ENCODE measurements at places on chromosomes 12 and 14. TPM values are rescaled to one million over a fixed set of nuclear protein-coding genes. Genes with fewer than 3 reads are reported as not detected.

The CLEC14A gene
- not detected for total RNA-seq

The WNT1 gene
- total RNA-seq, result not detected

The NANOG gene
- total RNA-seq, result 0.32 TPM

The HIGD1C gene
- total RNA-seq, result not detected

The A2M gene
- 4.3 TPM for total RNA-seq

The BDKRB2 gene
- 11.3 TPM for total RNA-seq

The IL31 gene
- total RNA-seq, result not detected

The VDR gene
- total RNA-seq, result 0.54 TPM

The ACRBP gene
- 3.5 TPM for total RNA-seq

The SLCO1B1 gene
- total RNA-seq, result 0.09 TPM

GRCh38 chr12:46686267-46686942, 139.4 kb downstream of the SLC38A4 start:
- no peak for DNase-seq

DNA sequence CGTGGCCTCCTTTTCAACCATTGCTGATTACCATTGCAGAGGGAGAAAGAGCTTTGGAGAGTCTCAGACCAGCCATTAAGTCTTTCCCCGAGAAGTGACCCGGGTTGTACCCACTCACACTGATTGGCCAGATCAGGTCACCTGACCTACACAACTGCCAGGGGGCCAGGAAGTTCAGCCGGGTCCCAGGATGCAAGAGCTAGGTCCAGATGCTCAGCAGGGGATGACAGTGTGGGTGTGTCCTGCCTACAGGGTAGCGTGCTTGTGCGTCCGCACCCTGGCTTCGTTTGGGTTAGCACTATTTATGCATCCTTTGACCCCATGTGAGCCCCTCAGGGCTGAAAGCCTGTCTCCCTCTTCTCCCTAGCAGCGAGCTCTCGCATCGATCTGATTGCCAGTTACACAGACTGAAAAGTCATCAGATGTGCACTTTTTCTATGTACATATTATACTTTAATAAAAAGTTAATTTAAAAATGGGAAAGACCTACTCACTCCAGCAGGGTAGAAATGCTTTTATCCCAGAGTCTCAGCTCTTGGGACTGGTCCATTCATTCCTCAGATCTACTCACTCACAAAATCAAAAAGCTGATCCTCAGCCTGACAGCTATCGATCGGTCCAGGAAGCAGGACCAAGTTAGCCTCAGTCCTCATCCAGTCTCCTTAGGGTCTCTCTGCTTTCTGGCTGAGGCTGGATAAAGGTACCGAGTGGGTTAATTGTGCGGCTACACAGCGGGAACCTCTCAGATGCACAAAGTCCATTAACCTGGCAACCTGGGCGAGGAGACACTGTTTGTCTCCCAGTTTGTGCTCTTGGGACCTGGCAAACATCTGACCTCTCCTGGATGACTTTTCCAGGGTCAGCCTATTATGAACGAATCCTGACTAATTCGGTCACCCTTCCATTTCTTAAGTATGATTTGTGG, 68.0 kb downstream of the SERPINA3 start:
- no peak for DNase-seq

DNA sequence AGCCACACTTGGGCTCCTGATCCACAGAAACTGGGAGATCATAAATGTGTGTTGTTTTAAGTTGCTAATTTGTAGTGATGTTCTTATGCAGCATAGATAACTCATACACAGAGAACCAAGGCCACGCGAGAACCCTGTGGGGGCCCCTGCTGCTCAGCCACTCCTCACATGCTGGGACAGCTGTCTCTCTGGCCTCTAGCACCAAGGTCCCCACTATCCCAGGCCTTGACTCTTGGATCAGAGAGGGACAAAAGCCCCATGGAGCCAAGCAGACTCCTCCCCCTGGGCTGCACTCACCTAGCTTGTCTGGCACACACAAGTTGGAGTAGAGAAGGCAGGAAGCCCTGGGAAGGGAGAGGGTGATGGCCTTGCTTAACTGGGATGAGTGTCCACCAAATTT, 11.3 kb downstream of the PLD4 start:
- no peak for DNase-seq

DNA sequence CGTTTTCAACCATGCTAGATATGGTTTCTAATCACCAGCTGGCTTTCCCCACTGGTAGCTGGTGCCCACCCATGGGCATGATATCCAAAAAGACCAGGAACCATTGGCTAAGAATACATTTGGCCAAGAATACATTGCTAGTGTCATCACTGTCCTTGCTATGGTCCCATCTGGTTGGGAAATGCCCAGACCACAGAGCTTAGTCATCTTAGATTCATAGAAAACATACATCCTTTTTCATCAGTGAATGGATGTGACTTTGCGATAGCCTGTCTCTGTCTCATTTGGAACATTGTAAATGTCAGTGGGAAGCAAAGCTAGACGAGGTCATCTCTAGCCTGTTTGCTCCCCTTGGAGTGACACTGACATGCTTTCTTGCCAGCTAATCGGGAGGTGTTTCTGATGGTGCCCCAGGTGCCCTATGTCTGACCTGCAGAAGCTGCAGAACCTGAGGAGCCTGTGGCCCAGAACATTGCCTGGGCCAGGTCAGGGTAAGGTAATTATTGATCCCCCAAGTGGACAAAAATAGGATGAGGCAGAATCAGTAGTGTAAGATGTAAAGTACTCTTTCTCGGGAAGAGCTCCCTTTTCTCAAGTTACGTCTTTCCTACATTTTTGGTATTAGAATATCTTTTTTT, 194.8 kb downstream of the SLC41A2 start:
- DNase-seq, result no peak

- no peak for DNase-seq
Measured at GRCh38 chr12:13028825-13029570, 15.2 kb upstream of the FAM234B start.

DNA sequence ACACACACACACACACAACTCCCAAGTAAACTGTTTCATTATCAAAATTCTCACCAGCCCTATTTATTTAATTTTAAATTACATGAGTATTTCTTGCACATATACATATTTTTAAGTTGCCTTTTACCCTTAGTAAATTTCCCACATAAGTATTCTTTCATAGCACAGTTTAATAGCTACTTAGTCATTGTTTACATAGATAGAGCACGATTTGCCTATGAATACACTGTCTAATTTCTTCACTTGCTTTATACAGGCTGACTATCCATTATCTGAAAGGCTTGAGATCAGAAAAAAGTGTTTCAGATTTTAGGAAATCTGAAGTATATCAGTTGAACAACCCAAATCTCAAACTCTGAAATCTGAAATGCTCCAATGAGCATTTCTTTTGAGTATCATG, 30.9 kb downstream of the NIN start:
- no peak for DNase-seq

GRCh38 chr12:4276524-4277204, 3.1 kb downstream of the CCND2 start:
- peak; percentile 87 for DNase-seq

- DNase-seq, result no peak
Measured at GRCh38 chr12:91991399-91992187, 154.1 kb downstream of the BTG1 start.

- no peak for DNase-seq
Measured at GRCh38 chr12:29314416-29314815, 66.6 kb downstream of the ERGIC2 start.

GRCh38 chr12:2286047-2286446, 233.3 kb downstream of the CACNA1C start:
- DNase-seq, result no peak

- DNase-seq, result no peak
Measured at GRCh38 chr14:31336646-31337045, 83.7 kb downstream of the HEATR5A start.

GRCh38 chr12:55172686-55173085, 46.5 kb downstream of the OR9K2 start:
- DNase-seq, result no peak

GRCh38 chr14:93103392-93104080, 12.2 kb downstream of the ITPK1 start:
- no peak for DNase-seq

DNA sequence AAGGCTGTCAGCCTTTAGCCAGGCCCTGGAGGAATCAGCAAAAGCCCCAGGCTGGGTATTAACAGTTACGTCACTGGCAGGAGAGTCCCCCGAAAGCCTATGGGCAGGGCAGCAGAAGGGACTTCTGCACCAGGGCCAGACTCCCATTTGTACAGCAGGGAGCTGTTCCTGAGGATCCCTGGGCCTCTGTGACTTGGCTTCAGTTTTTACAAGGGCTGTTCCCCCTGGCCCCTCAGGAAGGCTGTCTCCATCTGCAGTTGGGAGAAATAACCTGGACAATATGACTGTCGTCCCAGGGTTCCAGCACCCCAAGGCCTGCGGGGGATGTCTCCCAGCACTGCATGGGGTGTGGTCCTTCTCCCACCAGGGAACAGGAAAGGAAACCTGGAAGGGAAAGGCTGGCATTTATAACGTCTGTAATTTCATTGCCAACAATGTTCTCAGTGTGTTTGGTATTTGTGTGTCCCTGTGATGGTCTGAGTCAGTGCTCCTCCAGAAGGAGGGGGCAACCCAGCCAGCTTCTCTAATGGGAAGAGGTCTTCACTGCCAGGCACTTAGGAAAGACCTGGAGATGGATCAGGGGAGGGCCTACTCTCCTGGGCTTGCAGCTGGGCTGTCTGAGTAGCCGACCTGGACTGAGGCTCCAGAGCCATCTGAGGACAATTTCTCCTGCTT, 42.4 kb downstream of the ERH start:
- DNase-seq, result no peak

- DNase-seq, result no peak
Measured at GRCh38 chr12:127381681-127382080, 885.3 kb upstream of the TMEM132C start.

GRCh38 chr12:90069711-90070110, 361.1 kb upstream of the ATP2B1 start:
- DNase-seq, result no peak

DNA sequence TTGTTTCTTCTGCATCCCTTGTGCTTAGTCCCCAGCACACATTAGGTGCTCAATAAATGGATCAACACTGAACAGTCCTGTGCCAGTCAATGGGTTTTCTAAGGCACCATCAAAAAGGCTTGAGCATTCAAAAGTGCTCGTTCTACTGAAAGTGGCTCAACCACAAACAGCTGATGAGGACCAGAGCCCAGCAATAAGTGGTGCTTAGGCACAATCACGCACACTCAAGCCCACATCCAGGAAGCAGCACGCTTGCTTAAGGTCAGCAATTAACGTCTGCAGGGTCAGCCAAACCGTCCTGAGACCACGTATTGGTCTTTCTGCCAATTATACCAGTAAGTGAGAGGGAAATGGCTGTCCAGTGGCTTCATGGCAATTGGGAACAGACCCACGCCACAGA, 56.5 kb downstream of the PRIMA1 start:
- DNase-seq, result no peak

GRCh38 chr14:75025876-75026275, 23.2 kb downstream of the EIF2B2 start:
- no peak for DNase-seq

- no peak for DNase-seq
Measured at GRCh38 chr12:39401459-39401858, 41.5 kb downstream of the KIF21A start.

GRCh38 chr12:85849344-85849743, 13.1 kb upstream of the RASSF9 start:
- no peak for DNase-seq

DNA sequence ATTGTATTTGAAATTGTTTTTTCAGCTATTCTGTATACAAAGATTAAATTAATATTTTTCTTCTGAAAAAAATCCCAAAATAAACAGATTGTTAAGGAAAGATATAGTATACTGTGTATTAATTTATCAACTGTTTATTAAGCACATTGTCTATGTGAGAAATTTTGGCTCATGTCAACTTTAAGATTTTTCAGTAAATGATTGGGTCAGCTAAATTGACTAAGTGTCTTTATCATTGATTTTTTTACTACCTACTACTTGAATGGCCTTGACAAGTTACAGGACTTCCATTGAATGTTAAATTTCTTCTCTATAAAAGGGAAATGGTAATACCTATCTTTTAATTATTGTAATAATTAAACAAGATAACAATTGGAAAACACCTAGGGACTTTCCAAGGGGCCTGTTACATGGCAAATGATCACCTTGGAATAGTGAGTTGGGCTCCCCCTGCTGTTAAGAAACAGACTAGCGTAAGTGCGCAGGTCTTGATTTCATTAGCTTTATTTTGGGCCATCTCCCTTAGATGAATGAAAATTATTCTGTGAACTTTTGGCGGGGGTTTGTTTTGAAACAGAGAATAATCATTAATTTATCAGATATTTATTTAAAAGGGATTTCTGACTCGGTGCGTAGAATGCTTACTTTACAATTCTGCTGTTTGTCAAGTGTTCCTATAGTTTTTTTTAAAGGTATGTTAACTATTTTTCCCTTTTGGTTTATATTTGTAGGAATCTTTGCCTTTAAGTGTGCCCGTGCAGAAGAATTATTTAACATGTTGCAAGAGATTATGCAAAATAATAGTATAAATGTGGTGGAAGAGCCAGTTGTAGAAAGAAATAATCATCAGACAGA, 14.5 kb upstream of the CCT2 start:
- no peak for DNase-seq

GRCh38 chr14:92542766-92543554, 29.4 kb downstream of the RIN3 start:
- DNase-seq, result no peak

DNA sequence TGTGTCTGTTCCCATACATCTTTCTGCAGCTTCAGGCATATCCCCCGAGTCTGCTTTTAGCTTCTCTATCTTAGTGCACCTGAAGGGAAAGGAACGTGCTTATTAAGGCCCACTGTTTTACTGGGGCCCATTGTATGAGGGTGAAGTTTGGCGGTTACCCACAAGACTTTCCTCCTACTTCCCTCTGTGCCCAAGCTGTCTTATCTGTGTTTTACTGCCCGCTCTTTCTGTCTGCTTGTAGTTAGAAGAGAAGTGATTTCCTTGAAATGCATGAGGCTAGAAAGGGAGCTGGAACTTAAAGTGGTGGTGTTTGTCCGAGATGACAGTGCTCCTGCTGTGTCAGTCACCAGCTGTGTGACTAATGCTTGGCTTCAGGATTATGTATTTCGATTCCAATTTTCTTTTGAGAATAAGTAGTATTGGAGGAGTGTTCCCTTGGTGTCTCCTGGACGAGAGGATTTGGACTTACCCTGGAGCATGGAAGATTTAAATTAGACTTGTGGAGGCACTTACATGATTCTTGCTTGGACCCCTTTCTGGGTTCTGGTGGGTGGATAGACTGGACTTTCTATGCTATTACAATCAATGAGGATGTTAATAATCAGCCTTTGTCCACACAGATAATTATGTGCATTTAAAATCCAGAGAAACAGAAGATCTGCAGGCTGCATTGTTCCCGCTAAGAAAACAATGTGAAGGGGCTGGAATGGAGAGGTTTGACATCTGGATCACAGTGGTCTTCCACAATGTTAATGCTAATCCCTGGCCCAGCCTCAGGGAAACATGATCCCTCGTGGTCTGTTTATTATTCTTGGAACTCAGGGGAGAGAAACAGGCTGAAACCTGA, 13.9 kb upstream of the KRT86 start:
- DNase-seq, result no peak

- no peak for DNase-seq
Measured at GRCh38 chr14:24394275-24394674, 4.5 kb upstream of the NYNRIN start.

- no peak for DNase-seq
Measured at GRCh38 chr12:100646896-100647295, 73.4 kb downstream of the GAS2L3 start.

- DNase-seq, result no peak
Measured at GRCh38 chr14:41749429-41749828, 142.8 kb downstream of the LRFN5 start.

GRCh38 chr12:52182898-52183543, 8.8 kb downstream of the KRT80 start:
- no peak for DNase-seq
